ENCODE measurements at places on chromosomes 7 and 10.

GRCh38 chr7:121109145-121109544 is 120.6 kb downstream of the CPED1 start:
- DNase-seq, result no peak

DNA sequence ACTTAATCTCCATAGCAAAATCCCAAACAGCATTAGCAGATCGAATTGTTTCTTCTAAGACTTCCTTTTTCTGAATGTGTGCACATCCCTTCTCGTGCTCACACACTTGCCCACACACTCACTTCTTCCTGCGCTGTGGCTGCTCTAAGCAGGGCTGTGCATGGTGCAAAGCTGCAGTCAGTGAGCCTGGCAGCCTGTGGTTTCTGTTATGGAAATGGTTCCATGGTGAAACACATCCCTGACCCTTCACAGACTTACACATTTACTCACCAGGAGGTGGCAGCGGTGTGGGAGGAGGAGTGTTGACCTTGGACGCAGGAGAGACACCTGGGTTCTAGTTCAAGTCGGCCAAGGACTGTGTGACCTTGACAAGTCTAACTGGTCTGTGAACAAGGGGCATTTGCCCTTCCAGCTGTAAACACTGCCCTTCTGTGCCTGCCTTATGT is 24.9 kb downstream of the MTURN start:
- DNase-seq, result no peak

- DNase-seq, result no peak
Observed at GRCh38 chr7:101162551-101163278, 2.7 kb downstream of the VGF start.

DNA sequence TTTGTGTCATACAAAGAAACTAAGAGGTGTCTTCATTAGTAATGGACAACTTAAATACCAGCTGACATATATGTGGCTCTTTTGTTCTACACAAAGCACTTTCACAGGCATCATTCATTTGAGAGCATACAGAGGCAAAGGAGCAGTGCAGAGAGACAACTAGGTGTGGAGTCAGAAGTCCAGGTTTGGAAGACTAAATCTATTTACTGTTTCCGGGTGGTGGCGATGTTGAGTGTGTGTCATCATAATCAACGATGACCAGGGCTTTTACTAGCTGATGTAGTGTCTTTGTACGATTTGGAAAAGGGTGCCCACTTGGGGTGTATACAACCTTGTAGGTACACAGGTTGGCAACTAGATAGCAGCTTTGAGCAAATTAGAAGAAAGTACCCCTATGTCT is 195.5 kb upstream of the CCDC6 start:
- no peak for DNase-seq

GRCh38 chr10:1343176-1343575 is 287.0 kb downstream of the WDR37 start:
- DNase-seq, result no peak

- DNase-seq, result no peak
Observed at GRCh38 chr7:90951986-90952954, 312.0 kb upstream of the FZD1 start.

GRCh38 chr10:103859161-103860086 is 4.0 kb upstream of the SH3PXD2A start:
- peak; percentile 37 for DNase-seq

GRCh38 chr7:127644484-127644883 is 7.5 kb upstream of the SND1 start:
- no peak for DNase-seq

DNA sequence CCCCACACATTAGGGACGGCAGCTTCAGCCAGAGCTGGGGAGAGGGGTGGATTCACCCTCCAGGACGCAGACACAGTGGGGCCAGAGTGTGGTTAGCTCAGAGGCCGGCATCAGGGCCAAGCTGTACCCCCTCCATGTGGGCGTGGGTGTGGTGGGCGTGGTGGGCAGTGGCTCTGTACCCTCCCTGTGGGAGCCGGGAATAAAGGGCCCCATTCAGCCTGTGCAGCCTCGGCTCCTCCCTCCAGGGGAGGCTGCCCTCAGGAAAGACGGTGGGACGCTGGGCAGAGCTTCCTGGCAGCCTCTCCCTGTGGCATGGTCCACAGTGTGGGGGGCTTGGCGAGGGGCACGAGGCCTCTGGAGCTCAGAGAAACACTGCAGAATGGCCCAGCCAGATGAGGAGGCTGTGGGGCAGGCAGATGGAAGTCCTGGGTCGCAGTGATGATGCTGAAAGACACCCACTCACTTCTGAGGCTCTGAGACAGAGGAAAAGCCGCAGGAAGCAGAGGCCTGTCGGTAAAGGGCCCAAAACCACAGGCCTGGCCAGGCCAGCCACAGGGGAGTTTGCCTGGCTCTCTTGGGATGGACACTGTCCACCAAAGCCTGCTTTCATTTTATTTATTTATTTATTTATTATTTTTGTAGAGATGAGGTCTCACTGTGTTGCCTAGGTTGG is 108.0 kb downstream of the SH3PXD2A start:
- DNase-seq, result no peak

GRCh38 chr7:36526863-36527548 is 137.3 kb downstream of the ANLN start:
- no peak for DNase-seq

- DNase-seq, result no peak
Observed at GRCh38 chr10:77799352-77799751, 127.2 kb downstream of the DLG5 start.

DNA sequence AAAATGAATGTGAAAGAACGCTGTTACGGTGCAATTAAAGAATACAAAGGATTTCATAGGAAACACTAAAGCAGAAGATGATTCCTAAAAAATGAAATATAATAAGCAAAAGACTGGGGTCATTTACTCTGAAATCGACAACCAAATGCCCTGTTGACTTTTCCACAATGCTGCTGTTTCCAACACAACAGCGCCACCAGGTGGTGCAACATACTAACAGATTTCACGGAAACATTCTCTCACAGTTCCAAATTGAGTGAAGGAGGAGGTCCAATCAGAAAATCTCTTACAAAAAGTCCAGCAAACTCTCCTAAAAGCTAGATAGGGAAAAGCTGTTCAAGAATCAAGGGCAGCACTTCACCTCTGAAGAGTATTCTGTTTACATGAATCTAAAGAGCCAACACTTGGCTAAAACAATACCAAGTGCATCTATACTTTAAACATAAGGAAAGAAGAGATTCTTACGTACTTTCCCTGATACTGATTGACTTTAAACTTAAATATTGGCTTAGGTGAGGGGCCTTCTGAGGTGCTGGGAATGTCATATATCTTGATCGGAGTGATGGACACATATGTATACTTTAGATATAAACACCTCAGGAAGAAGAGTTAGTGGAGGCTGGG is 55.9 kb downstream of the UPF2 start:
- DNase-seq, result peak; percentile 65

- DNase-seq, result no peak
Observed at GRCh38 chr10:7445474-7446185, 34.8 kb upstream of the SFMBT2 start.

DNA sequence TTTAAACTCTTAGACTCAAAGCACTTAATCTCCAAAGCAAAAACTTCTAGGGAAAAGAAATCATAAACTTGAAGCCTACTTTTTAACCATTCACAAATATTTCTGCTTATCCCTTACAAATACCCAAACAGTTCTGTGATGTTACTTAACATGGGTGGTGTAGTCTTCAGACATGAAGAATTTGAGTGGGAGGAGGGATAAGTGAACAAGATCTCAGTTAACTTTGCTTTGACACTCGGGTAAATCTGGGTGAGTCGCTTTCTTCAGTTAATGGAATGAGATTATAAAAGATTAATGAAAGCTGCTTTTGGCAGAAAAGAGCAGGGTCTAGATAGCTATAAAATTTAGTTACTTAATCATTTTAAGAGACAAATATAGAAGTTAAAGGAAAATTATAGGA is 47.5 kb downstream of the RNF133 start:
- no peak for DNase-seq

- DNase-seq, result no peak
Observed at GRCh38 chr7:109552017-109552416, 982.3 kb downstream of the DNAJB9 start.

- DNase-seq, result no peak
Observed at GRCh38 chr7:20738518-20739481, 47.9 kb downstream of the SP8 start.

Measured in stimulated activated CD8-positive, alpha-beta memory T cell treated with anti-CD3 and anti-CD28 coated beads, Interleukin-2, amount 100 ng/mL, for 48 hours (primary cell).